Activated CD4-positive, alpha-beta T cell treated with anti-CD3 and anti-CD28 coated beads, Interleukin-2, amount 10 ng/mL, durations not matched to agents 7 days and 5 days (primary cell): ENCODE measurements at places on chromosomes 7 and 10. TPM values are rescaled to one million over a fixed set of nuclear protein-coding genes. Genes with fewer than 3 reads are reported as not detected.

DNA sequence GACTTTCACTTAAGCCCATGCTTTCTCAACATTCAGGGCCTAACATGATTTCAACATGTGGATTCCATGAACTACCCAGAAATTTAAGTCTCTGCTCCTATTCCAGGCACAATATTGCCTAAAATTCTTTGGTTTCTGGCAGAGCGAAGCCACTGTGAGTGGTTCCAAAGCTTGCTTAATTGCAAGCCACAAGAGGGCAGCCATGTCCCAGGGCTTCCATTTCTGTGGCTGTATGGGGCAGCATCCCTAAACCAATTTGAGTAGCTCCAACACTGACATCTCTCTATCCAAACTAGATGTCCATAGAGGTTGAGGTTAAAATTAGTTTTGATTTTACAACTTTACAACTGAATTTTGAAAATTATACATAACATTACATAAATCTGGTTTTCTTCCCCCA, 56.3 kb upstream of the MDFIC start:
- H3K27ac ChIP-seq = no peak overlapping the region
- DNase-seq = peak; percentile 67
- H3K4me1 ChIP-seq = peaks cover 3% of the 10 kb centered on the region
- H3K36me3 ChIP-seq = no peaks in the 10 kb centered on the region
- H3K27me3 ChIP-seq = no peaks in the 10 kb centered on the region
- no peak overlapping the region for H3K4me3 ChIP-seq

DNA sequence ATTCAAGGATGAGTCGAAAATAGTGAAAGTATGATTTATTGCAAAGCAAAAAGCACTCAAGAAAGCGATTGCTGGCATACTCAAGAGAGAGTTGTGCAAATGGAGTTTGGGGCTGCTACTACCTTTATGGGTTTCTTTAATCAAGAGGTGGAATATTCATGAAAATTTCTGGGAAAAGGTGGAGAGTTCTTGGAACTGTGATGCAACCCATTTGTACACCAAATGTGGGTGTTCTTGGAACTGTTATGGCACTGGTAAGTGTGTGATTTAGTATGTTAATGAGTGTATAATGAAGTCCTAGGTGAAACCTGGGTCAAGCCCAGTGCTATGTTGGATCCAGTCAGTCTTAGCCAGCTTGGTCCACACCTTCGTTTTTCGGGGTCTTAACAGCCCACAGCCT, 3.4 kb upstream of the VOPP1 start:
- H3K27ac ChIP-seq = no peak overlapping the region
- H3K36me3 ChIP-seq = peaks cover 4% of the 10 kb centered on the region
- peaks cover 6% of the 10 kb centered on the region for H3K27me3 ChIP-seq

Gene GALNT17
- total RNA-seq = not detected

- H3K4me3 ChIP-seq = no peak within 1 kb of the TSS
- peaks cover 2% of the 10 kb centered on the region for H3K36me3 ChIP-seq
- H3K4me1 ChIP-seq = no peaks in the 10 kb centered on the region
Observed at GRCh38 chr10:132785723-132786475, at the start of gene NKX6-2. TSS of gene NKX6-2 (minus strand) at chr10:132786147. CDS start at chr10:132785948, 199 bp downstream.

DNA sequence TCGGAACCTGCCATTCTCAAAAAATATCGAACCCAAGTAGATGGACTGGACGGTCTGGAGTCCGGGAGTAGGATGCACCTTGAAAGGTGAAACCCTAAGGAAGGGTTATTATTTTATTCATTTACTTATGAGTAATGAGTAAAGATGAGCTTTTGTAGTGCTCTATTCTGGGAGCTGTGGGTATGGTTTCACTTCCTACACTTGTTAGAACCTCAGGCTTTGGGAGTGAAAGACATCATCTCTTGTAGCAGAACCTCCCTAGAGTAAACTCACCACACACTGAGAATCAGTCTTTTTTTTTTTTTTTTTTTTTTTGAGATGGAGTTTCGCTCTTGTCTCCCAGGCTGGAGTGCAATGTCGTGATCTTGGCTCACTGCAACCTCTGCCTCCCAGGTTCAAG, 389.4 kb upstream of the AUTS2 start:
- no peak overlapping the region for H3K27ac ChIP-seq
- DNase-seq = no peak
- no peaks in the 10 kb centered on the region for H3K27me3 ChIP-seq
- H3K36me3 ChIP-seq = no peaks in the 10 kb centered on the region
- H3K4me1 ChIP-seq = no peaks in the 10 kb centered on the region
- H3K4me3 ChIP-seq = no peak overlapping the region
